ENCODE measurements at places on chromosomes 12 and 14.

GRCh38 chr14:38723959-38724358, 379.1 kb downstream of the SEC23A start:
- DNase-seq = no peak

- no peak for DNase-seq
Measured at GRCh38 chr12:74415633-74416032, 122.0 kb upstream of the ATXN7L3B start.

GRCh38 chr14:93072659-93073357, 42.9 kb downstream of the ITPK1 start:
- no peak for DNase-seq

DNA sequence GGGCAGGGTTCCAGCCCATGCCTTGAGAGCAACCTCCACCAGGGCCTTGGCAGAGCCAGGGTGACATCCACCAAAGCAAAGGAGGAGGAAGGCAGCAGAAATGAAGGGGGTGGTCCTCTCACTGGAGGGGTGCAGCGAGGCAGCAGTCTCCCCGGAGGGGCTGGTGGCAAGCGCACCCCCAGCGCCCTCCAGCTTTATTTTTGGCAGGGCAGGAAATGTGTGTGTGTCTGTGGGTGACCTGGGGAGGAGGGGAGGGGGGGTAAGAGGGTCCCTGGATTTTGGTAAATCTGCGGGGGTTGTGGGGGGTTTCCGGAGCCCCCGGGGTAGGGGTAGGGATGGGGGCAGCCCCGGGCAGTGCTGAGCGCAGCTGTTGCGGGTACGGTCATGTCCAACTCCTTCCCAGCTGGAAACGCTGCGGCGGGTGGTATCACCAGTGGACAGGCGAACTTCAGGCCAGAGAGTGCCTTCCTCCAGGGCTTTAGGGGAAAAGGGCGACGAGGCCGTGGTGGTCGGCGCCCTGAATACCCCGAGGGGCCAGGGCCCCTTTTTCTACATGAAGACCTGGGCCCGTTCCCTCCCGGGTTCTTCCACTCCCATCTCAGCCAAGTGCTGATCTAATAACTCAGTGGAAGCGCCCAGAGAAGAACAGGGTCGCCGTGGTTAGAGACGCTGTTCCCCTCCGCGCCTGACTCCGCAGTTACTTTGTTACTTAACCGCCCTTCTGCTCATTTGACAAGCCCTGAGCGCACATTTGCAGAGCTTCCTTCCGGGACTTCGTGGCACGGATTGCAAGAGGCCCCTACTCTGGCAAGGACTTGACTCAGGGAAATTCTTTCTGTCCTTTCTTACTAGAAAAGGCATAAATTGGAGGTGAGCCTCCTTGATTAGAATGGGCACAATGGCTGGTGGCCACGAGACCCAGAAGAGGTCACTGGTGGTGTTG, 55.2 kb downstream of the FOS start:
- no peak for DNase-seq

DNA sequence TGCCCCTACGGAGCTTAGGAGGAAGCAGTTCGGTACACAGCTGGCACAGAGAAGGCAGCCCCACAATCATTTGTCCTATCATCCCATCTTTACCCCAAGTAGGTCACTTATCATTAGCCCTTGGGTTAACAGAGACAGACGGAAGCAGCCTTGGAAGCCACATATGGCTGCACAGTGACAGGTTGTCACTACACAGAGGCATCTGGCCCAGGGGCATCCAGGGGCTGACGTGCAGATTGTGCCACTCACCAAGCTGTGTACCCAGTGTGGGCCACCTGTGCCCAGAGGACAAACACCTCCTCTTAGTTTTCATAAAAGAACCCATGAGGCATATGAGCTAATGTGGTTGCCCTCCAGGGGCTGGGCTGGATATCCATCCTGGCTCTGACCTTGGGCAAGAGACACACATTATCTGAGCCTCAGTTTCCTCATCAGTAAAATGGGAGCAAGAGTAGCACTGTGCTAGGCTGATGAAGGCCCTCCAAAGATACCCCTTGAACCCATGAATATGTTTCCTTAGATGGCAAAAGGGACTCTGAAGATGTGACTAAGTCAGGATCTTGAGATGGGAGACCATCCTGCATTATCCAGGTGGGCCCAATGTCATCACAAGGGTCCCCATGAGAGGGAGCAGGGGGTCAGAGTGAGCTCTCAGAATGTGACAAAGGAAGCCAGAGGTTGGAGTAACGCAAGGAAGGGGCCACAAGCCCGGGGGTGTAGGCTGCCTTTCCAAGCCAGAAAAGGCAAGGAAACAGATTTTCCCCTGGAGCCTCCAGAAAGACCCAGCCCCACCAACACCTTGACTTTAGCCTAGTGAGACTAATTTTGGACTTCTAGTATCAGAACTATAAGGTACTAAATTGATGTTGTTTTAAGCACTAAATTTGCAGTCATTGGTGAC, 64.6 kb downstream of the C14orf132 start:
- no peak for DNase-seq

DNA sequence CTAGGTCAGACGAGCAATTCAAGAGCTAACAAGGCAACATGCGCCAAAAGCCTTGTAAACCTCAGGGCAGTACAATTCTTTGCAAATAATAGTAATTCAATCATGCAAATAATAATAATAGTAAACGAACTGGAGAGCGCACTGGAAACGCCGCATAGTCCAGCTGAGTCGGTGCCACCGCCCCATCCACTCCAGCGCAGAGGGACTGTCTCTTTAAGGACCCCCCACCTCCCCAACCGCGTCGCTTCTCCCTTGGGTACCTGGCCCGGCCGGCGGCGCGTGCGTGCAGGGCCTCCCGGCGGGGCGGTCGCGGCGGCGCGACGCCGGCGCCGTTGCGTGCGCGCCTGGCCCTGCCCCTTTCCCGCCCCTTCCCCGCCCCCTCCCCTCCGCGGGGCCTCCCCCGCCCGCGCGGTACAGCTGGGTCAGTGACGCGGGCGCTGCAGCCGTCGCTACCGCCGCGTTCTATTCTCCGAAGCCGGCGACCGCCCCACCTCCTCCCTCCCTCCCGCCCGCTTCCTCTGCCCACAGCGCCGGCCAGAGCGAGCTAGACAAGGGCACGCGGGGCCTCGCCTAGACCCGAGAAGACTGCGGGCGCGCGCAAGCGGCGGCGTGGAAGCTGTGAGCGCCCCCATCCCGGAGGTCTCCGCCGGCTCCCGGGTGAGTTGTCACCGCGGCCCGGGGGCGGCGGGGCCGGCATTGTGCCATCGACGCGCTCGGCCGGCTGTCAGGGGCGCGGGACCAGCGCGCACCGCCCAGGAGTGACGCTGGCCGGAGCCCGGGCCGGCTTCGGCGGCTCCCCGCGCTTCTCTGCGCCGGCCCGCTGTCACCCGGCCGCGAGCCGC, at the start of gene SUSD6:
TSS of gene SUSD6 (plus strand) at position 425 of the 842 bp plus-strand sequence. CDS start 46,997 bp downstream, outside the sequence.
- DNase-seq = peak; percentile 85

DNA sequence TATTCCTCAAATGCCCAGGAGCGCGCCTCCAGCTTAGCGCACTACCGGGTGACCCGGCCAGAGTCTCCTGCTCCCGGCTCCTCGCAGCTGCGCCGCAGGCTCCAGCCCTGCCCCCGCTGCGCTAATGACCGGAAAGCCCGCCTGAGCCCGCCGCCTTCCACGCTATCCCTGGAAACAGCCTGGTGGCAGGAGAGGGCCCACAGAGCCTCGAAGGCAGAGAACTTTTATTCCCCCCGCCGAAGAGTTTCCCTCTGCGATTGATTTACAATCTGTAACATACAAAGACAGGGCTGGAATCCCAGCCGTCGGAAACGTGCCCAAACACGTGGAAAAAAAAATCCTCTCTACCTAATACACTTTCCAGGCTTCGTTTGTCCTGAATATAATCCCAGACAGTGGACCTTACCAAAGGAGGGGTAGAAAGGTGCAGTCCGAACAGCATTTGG, 1.5 kb downstream of the COL2A1 start:
- DNase-seq = peak; percentile 64

DNA sequence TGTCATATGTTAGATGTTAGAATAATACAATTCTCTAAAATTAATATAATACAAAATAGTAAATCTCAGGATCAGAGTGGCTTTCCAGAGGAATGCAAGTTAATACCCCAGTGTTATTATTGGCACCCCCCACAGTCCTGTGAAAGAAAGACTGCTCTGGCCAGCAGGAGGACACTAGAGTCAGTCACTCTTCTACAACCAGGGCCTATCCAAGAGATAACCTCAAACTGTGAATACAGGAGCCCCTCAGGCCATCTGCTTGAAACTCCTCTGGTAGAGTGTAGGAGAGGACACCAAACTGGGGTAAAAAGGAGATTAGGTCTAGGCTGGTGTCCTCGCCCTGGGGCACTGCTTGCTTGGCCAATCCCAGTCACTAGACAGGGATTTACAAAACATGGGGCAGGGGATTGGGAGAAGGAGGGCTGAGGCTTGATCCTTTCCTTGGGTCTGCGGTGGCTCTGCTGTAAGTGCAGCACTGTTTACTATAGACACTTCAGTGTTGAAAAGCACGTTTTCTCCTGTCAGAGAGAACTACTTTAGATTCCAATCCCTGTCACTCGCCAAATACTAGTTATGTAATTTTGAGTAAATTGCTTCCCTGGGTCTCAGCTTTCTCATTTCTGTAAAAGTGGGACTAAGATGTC, 44.5 kb upstream of the PTPRR start:
- no peak for DNase-seq

GRCh38 chr14:42877716-42878115, 1271.0 kb downstream of the LRFN5 start:
- DNase-seq = no peak

DNA sequence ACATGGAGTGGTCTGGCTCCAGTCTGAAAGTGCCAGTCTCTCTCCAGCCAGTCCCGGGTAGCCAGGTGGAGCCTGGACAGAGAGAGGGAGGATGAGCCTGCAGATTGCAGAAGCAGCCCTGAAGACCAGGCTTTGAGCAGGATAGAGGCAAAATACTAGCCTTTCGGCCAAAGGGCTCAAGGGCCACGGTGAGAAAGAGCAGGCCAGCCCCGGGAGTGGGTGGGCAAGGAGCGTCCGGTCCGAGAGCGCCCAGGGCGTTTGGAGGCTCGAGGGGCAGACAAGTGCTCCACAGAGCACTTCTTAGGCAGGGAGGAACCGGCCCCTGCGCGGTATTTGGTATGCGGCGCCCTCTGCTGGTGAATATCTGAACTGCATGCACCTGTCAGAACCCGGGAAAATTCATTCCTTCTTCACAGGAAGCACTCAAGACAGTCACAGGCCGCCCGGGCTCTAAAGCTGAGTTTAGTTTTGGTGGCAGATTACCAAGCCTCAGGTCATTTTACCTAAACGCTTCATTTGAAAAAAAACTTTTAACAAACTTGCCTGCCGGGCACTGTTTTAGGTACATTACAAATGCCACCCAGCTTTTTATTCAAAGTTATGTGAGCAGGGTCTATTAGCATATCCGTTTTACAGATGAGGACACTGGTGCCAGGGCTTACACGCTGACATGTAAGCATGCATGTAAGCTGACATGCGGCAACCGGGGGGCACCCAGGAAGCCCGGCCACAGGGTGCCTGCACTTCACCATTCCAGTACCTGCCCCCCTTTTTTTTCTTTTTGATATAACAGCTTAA, 21.0 kb upstream of the PSMC1 start:
- DNase-seq = peak; percentile 85

DNA sequence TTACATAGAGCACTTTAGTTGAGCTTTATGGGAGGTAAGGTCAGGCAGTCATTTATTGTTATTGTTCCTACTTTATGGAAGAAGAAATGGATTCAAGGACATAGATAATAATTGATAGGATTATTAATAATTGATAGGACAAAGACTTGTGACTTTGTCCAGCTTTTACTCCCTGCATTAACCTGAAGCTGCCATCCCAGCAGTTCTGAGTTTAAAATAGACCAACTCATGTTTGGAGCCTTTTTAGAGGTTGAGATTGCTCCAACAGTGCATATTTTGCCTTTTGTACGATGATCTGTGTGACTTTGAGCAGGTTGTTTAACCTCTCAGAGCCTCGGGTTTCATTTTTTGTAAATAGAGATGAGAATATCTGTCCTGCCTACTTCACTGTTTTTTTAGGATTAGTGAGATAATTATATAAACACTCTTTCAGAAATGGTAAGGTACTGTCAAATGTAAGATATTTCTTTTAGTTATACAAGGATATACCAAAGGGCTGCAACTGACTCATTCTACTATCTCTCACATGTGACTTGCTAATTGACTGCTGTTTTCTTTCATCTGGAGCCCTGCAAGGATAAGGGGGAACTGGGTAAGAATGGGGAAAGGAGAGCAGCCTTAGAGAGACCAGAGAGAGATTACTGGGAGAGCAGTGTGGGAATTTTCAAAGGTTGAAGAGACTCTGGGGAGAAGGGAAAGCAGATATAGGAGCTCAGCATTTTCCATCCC, 15.3 kb downstream of the WDR20 start:
- DNase-seq = no peak

- no peak for DNase-seq
Measured at GRCh38 chr12:114732426-114733030, 48.6 kb upstream of the TBX3 start.

DNA sequence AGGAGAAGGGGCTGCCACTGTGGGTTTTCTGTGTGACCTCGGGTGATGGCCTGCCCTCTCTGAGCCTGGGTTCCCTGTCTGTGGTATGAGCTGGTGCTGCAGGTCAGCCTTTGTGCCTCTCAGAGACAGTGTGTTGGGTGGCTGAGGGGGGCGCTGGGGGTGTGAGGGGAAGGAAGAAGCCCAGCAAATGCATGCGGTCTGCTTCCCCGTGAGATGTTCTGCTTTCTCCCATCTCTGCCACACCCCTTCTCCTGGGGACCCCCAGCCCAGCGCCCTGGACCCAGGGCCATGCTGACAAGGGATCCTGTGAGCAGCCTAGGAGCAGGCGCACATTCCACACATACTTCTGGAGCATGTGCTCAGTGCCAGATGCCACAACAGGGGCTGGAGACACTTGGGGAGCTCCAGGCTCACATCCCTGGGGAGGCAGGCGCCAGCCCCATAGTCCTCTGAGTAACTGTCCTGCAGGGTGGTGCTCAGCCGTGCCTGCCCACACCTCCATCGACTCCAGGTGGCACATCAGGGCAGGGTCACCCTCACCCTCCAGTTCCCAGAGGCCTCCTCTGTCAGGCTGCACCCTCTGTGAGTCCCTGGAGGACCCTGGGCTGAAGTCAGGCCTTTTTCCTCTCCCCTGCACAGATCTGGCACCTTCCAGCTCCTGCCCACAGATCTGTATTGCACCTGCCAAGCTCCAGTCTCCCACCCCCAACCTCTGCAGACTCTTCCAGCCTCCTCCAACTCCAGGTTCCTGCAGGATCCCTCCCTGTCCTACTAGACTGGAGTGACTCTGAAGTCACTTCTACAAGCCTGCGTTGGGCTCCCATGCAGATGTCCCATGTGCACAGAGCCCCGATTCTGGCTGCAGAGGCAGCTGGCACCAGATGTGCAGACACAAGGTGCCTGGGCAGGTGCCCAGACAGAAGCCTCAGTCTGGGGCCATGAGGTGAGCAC, 205.6 kb downstream of the KIF26A start:
- DNase-seq = no peak

- DNase-seq = peak; percentile 71
Measured at GRCh38 chr14:105337966-105338741, 23.6 kb downstream of the PACS2 start.

DNA sequence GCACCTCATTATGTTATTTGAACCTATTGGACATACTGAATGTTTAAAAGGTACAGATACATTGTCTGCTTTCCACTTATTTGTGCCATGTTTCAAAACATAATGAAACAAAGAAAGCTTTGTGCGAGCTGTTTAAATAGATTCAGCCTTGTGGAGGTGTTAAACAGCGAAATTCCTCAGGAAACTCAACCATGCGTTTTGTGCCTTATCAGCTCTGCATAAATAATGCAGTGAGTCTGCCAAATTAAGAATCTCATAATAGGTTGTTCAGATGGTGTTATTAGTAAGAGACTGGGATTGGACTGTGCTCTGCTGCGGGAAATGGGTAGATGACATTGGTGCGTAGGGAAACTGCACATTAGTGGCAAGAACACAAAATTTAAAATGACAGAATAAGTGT, 163.7 kb upstream of the CLEC14A start:
- no peak for DNase-seq

- no peak for DNase-seq
Measured at GRCh38 chr14:87102811-87103378, 890.1 kb downstream of the GALC start.

Measured in posterior cingulate gyrus (tissue), 11 donors.